ENCODE measurements at places on chromosomes 1 and 21.

GRCh38 chr21:39204134-39204533, 20.9 kb upstream of the PSMG1 start:
- DNase-seq, result no peak

DNA sequence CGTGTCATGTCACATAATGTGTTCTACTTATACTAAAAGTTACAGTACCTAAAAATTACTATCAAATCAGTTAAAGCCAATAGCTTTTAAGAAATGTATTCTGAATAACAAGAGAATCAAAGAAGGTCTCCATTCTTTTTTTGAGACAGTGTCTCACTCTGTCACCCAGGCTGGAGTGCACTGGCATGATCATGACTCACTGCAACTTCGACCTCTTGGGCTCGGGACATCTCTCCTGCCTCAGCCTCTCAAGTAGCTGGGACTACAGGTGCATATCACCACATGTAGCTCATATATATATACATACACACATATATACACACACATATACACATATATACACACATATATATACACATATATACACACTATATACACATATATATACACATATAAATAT, 20.1 kb downstream of the COP1 start:
- no peak for DNase-seq

DNA sequence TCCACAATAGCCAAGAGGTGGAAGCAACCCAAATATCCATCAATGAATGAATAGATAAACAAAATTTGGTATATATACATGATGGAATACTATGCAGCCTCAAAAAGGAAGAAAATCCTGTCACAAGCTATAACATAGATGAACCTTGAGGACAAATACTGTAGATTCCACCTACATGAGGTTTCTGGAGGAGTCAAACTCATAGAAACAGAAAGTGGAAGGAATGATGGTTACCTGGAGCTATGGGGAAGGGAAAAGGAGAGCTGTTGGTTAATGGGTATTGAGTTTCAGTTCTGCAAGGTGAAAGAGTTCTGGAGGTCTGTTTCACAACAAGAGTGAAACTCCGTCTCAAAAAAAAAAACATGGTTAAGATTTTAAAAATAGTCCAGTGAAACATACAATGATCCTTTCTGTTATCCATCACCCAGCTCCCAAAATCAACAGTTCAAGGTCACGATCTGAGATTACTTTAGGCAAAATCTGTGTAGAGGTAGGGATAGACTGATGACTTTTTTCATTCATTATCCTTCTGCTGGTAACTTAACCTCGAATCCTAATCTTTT, 80.8 kb upstream of the HNRNPU start:
- no peak for DNase-seq

DNA sequence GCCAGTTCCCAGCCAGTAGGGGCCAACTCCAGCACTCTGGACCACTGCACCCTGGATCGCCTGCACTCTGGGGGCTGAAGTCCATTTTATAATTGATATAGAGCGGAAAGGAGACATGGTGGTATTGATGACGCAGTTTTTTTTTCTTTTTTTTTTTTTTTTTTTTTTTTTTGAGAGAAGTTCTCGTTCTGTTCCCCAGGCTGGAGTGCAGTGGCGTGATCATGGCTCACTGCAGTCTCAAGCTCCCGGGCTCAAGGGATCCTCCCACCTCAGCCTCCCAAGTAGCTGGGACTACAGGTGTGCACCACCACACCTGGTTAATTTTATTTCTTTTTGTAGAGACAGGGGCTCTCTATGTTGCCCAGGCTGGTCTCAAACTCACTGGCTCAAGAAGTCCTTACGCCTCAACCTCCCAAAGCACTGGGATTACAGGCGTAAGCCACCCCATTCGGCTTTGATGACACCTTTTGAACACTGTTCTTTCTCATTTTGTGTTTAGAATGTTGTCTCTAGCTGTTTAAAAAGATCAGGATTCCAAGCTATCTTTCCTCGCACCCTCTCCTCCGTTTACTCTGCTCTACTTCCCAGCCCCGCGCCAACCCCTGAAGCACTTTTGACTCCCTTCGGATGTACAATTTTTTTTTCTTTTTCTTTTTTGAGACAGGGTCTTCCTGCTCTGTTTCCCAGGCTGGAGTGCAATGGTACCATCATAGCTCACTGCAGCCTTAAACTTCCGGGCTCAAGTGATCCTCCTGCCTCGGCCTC, 960 bp downstream of the MX2 start:
- no peak for DNase-seq

DNA sequence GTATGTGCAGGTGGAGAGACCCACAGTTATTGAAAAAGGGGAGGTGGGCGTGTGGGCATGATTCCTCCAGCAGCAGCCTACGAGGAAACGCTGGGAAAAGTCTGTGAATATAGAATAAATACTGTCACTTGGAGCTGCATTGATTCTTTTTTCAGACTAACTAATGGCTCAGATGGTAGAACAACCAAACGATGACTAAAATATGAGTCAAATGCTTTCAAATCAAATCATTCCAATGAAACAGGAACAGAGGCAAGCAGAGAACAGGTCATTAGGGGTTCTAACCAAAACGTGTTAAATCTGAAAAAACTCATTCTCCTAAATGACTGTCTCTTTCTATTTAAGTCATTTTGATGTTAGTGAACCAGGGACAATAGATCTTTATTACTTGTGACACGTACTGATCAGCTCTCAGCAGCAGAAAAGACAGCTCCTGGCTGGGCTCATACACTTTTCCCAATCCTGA, 35.1 kb upstream of the SEC16B start:
- DNase-seq, result no peak

GRCh38 chr1:181126289-181126688, 37.8 kb downstream of the IER5 start:
- DNase-seq, result no peak

DNA sequence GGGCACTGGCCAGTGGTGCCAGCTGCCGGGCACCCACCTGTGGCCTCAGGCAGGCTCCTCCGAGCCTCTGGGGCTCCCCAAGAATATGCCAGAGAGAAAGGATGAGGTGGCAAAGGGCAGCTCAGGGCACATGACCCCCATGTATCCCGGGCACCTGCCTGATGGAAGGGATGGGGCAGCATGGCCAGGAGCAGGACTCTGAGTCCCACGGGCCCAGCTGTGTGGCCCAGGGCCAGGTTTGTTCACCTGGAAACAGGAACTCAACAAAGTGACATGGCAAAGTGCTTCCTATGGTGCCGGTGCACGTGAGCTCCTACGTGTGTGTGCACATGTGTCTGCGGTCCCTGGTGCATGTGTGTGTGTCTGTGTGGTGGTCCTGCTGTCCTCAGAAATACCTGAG, 9.5 kb upstream of the GPR153 start:
- no peak for DNase-seq

DNA sequence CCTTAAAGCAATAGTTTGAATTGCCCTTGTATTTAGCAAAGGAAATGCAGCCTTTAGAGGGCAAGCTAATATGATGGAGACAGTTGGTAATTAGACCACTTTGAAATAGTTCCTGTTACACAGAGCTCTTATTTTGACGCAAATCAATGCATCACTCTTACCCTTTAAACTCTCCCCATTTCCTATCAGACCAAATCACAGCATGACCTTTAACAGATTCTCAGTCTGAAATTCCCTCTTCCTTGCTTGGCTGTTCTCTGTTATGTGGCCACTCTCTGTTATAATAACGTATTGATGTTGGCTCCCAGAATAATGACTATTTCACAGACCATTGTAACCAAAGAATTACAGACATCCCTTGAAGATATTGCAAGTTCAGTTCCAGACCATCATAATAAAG, 66.9 kb upstream of the NGF start:
- no peak for DNase-seq

DNA sequence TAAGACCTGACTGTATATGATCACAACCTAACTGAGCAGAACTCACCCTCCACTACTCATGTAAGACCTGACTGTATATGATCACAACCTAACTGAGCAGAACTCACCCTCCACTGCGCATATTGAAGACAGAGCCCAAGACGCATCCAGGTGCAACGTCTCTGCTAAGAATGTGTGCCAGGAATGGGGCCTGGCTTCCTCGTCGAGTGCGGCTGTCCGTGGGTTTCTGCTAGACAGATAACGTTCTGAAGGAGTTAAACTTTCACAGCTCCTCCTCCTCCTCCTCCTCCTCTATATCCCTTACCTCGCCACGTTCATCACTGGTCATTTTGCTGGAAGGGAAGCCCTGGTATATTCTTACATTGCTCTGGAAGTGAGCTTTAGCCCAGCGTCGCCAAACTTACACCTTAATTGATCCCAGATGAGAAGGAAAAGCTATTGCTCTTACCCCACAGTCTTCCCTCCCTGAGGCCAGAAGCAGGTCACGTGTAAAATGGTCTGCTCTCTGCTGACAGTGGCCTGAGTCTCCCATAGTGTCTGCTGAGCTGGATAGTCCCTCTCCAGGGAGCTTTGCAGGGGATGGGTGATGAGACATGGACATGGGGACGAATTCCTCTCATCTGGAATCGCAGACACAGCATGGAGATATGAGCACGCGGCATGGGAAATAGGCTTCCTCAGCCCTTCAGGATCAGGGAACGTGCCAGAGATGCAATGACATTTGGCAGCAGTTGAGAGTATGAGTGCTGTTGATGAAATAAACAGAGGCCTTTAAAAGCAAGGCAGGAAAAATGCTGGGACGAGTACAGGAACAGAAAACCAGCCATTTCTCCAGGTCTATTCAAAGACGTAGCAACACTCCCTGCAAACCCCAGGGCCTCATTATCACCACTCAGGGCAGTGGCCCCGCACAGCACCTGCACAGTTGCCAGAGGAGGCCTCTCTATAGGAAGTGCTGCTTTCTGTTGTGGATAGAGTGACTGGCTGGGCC, 528.1 kb downstream of the KIF26B start:
- no peak for DNase-seq

DNA sequence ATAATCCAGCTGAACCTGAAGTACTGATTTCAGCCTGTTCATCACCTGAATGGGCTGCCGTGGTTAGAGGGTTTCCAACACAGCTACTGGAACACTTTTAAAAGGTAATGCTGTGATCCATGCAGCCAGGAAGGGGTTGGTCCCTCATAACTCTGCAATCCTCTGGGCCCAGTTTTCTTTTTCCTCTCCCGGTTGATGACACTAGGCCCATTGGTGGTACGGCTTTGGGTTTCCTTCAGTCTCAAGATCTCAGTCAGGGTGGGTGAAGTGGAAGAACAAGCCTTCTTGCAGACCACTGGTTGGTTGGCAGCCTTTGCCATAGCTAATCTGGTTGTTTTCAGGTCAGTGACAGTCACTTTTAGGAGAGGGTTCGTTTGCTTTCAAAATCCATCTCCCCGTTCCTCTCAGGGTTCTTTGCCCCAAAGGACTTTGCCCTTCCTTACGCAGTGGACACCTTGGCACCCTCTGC, 502 bp upstream of the SLC35A3 start:
- DNase-seq, result no peak

GRCh38 chr1:147853391-147853790, 49.2 kb upstream of the GJA8 start:
- DNase-seq, result no peak

- no peak for DNase-seq
Observed at GRCh38 chr1:219549215-219549614, 63.7 kb downstream of the ZC3H11B start.

DNA sequence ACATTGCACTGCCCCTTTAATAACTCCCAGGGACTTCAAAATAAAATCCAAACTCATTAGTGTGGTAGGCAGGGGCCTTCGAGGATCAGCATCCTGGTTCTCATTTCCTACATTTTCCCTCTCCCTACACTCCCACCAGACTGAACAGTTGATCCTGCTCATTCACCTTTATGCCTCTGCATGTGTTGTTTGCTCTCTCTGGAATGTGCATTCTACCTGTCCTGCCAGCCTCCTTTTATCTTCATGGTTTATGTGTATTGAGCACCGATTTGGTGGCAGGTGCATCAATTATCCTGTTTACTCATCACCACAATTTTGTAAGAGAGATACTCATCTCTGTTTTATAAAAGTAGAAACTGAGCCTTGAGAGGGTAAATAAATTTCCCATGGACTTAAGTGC, 125.0 kb downstream of the ADSS2 start:
- DNase-seq, result no peak

- DNase-seq, result no peak
Observed at GRCh38 chr1:58035523-58035922, 511.0 kb downstream of the OMA1 start.

DNA sequence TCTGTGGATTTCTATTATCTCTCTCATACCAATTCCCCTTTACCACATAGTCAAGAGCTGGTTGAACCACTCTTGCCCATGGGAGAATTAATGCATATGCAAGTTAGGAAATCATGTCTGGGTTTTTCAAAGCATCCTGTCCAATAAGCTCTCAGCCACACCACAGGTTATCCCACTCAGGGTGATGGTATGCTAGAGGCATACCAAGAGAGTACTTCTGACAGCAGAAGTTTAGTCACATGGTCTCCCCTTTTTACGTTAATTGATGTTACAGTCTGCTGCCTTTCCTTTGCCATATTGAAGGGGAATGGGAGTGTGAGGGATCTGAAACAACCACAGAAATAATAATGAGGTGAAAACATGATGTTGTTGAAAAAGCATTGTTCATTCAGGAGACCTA, 135.8 kb upstream of the PBX1 start:
- DNase-seq, result no peak

DNA sequence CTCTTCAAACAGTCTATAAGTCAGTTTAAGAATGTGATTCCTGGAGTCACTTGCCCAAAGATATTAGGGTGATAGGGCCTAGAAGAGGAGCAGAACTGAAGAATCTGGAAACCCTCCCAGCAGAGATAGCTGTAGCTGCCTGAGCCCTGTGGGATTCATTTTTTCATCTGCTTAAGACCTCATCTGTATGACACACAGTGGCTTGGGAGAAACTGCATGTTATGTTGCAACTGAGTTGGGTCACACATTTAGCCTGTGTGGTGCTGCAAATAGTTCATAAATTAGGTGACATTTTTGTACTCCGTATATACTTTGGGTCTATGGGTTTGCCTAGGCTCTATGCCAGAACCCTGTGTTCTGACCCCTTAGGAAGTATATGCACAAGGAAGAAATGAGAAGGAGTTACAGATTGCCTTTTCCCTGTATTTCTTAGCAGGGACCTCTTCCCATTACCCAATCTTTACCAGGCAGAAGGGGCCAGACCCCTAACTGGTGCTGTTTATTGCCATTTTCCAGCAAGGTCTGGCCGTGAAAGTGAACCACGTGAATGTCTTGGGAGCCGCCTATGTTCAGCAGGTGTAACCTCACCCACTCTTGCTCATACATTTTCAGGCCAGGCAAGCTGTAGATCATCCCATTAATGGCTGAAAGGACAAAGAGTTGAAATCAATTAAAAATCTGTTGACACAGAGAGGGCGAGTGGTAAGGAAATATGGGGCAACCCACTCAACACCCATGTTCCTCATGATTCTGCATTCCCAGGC, 41.9 kb upstream of the SLC19A2 start:
- no peak for DNase-seq

- no peak for DNase-seq
Observed at GRCh38 chr1:207328004-207328403, 6.5 kb downstream of the CD55 start.

GRCh38 chr1:168112673-168113305, 23.9 kb downstream of the GPR161 start:
- peak; percentile 30 for DNase-seq

- no peak for DNase-seq
Observed at GRCh38 chr1:155226910-155227260, 18.4 kb downstream of the MTX1 start.

Data from stimulated activated CD4-positive, alpha-beta T cell treated with anti-CD3 and anti-CD28 coated beads, Interleukin-2, amount 100 ng/mL, for 4 hours (primary cell).